HCT116 (cell line): ENCODE measurements at places on chromosomes 13 and 19. TPM values are rescaled to one million over a fixed set of nuclear protein-coding genes. Genes with fewer than 3 reads are reported as not detected.

Gene ARL11
- total RNA-seq = not detected

Gene OR7A5
- not detected for total RNA-seq

- no peak for DNase-seq
Observed at GRCh38 chr13:95456815-95457214, 95.7 kb upstream of the CLDN10 start.

DNA sequence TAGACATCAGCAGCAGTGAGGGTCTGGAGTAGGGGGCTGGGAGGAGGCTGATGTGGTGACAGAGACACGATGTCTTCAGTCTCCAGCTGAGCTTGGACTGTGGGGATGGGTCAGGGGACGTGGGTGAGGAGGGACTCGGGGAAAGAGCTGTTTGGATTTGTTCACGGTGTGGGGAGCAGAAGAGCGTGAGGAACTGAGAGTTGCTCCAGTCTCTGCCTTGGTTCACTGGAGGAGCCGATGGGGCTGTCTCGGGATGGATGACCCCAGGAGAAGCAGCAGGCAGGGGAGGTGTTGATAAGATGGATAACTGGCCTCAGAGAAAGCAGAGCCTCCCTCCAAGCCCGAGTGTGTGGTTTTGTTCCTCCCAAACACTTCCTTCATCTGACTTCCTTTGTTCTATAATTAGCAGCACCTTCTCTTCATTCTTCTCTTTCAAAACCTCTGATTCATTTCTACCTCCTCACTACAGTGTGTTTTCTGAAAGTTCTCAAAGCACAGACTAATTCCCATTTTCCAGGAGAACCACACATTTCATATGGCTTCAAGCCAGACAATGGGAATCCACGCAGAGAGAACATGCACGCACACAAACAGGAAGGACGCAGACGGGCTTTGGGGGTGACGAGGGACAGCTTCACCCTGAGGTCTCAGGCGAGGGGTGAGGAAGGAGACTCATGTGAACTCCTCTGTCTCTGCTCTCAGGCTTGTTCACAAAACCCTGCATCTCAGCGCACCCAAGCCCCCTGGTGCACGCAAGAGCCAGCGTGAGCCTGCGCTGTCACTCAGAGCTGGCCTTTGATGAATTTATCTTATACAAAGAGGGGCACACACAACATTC, 18.6 kb downstream of the LAIR2 start:
- DNase-seq = no peak

DNA sequence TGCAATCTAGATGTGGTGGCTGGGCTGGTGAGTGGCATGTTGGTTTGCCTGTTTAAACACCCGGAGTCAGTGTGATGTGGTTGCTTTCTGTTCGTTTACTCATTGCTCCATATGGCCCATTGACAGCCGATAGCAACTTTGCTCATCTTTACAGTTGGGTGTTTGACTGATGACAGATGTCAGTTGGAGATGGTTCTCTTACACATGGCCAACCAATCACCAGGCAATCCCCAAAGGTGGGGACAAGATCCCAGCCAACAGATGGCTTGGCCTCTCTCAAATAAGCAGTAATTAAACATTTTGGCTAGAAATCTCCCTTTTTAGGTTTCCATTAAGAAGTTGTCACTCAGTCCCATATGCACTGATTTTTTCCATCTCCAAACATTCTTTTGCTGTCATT, 497.1 kb upstream of the ARGLU1 start:
- DNase-seq = no peak

- DNase-seq = no peak
Observed at GRCh38 chr19:15556634-15557181, 48.4 kb downstream of the CYP4F22 start.

GRCh38 chr19:48511321-48511731, 309 bp downstream of the LMTK3 start:
- DNase-seq = no peak

- DNase-seq = no peak
Observed at GRCh38 chr13:52884429-52885010, 36.1 kb upstream of the PCDH8 start.
